ENCODE measurements at places on chromosomes 2 and 18.

GRCh38 chr2:185813707-185814106, 75.1 kb downstream of the FSIP2 start:
- no peak for DNase-seq

- no peak for DNase-seq
Observed at GRCh38 chr2:230444832-230445231, 28.8 kb downstream of the SP100 start.

DNA sequence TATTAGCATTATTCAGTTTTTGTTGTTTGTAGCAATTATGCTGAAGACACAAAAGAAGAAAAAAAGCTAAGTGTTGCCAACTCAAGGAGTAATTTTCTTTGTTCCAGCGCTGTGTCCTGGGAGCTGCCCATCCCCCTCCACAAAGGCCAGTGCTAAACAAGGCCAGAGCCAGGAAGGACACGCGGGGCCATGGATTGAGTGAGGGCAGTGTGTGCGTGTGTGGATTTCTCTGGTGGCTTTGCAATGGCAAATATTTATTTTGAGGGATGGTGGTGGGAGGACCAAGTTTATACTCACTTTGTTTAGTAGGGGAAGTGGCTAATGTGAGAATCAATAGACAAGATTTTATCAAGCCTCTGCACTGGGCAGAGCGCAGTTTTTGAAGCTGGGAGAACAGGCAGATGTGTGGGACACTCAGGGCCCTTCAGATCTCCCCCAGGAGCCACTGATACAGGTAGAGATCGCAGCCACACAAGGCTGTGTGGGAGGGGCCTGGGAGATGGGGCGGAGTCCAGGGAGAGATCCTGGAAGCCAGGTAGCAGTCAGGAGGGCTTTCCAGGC, 11.4 kb downstream of the AGAP1 start:
- DNase-seq = no peak

- DNase-seq = no peak
Observed at GRCh38 chr2:133240491-133241223, 327.6 kb downstream of the NCKAP5 start.

- no peak for DNase-seq
Observed at GRCh38 chr2:6937582-6937981, 20.4 kb downstream of the RNF144A start.

- DNase-seq = no peak
Observed at GRCh38 chr2:175805442-175806124, 196.5 kb downstream of the LNPK start.

DNA sequence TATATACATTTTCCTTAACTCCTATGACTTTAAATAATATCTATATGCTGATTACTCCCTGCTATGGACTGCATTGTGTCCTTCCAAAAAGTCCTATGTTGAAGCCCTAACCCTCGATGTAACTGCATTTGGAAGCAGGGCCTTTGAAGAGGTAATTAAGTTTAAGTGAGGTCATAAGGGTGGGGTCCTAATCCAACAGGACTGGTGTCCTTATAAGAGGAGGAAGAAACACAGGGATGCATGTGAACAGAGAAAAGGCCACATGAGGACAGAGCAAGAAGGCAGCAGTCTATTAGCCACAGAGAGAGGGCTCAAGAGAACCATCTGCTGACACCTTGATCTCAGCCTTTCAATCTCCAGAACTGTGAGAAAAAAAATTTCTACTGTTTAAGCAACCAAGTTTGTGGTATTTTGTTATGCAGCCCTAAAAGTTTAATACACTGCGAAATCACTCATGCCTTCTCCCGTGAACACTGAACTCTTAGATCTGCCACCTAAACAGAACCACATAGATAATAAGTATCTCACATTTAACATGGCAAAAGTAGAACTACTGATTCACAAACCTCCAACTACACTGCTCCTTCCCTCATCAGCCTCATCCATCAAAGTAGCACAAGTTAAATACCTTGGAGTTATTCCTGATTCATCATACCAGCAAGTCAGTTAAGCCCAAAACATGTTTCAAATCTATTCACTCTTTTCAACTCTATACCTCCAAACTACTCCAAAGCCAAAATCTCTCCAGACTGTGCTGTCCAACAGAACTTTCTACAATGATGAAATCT, 65.4 kb downstream of the HIBCH start:
- DNase-seq = no peak

DNA sequence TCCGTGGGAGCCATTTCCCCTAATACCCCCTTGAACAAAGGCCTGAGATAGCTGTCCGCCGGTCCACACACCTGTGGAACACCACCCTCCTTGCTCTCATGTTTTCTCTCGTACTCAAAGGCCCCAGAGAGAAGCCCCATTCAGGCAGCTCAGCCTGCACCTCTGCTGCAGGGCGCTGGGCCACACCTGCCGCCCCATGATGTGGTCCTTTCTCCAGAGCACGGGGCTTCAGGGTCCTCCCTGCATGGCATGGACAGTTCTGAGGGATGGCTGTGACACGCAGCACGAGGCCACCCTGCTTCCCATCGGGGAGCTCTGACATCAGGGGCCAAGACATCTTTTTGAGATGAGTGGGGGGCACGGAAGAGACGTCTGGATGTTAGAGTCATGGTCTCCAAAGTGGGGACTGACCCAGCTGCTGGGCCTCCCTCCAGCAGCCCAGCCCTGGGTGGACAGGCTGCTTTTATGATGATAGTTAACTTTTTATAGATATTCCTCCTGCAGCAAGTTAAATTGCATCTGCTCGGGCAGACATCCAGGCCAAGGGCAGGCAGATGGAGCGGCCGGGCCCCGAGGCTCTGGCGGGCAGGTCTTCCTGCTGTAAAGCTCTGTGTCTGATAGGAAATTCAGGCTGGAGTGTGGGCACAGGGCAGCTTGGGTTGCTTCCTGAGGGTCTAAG, 56.7 kb downstream of the SDC1 start:
- DNase-seq = no peak

DNA sequence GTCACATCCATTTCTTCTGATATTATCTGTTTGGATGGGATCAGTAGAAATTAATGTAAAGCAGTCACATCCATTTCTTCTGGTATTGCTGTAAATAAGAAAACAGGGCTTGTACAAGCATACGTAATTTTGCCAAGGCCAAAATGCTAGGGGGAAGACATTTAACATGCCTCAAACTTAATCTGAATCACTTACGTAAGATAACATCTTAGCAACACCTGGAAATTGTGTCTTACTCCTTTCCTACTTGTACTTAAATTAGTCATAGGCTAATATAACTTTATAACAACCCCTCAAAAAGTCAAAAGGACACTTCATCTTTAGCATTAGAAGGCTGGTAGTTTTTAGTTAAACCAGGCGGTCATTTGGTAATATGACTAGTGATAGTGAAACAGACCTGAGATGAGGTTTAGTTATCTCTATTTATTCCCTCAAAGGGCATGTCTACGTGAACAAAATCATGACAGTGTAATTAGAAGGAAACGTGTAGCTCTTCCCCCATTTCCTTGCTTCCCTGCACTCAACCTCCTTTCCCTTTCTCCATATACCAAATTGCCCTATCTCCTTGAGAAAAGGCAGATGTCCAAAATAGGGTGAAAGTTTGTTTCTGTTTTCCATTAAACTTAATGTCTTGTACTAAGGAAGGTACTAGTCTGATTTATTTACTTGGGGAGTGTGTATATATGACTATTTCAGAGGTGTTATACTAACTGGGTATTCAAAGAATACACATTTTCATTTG, 99.3 kb upstream of the FZD5 start:
- no peak for DNase-seq

DNA sequence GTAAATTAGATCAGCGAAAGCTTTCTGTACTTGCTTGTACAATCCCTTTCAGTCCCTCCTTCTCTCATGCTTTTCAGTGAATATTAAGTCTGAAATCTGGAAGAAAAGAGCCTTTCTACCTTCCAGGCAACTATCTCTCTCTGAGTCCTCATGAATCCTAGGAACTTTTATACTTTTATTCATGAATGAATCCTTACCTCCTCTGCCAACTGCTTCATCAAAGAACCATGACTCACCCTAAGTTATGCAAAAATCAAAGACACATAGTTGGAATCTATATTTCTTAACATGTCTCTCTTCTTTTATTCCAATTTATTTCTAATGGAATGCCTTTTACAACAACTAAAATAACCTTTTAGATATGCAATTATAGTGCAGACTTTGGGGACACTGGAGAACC, 394.2 kb downstream of the CLIP4 start:
- DNase-seq = no peak

- peak; percentile 51 for DNase-seq
Observed at GRCh38 chr18:46071653-46072375, at the start of gene PSTPIP2. Gene PSTPIP2, minus strand, starts transcription at chr18:46072260. Its CDS starts 72 bp downstream, at chr18:46072188.

GRCh38 chr18:12017081-12017480, 35.8 kb downstream of the IMPA2 start:
- DNase-seq = no peak

DNA sequence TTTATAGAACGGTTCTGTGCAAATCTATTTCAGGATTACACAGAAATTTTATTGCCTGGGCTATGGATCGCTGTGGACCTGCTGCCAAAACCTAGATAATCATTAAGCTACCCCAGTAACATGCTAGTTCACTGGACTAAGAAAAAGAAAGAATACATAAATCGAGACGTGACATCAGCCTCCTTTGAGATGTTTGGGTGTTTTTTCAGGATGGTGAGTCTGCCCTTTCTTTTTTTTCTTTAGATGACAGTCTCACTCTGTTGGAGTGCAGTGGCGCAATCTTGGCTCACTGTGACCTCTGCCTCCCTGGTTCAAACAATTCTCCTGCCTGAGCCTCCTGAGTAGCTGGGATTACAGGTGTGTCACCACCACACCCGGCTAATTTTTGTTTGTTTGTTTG, 52.0 kb downstream of the FHOD3 start:
- no peak for DNase-seq

DNA sequence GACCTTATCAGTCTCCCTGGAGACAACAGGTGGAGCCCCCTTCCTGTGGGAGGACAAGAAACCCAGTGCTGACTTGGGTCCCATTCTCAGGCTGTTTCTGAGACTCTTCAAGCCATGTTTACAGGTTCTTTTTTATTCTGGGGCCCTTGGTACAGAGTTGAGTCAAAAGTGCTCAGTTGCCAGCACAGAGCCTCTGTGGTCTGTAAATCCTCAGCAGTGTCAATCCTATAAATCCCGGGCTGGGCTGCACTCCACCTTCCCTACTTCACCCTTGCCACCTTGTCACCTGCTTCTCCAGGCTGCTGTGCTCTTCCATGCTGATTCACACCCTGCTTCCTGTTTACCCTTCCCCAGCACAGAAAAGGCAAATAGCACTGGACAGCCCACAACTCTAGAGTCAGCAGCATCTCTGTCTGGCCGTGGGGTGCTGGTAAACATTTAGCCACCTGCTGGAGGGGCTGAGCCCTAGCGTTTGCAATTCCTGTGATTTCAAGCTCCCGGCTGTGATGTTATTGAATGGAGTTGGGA, 74.7 kb downstream of the TNFRSF11A start:
- DNase-seq = no peak

- DNase-seq = no peak
Observed at GRCh38 chr2:179428649-179429048, 164.0 kb upstream of the SESTD1 start.

DNA sequence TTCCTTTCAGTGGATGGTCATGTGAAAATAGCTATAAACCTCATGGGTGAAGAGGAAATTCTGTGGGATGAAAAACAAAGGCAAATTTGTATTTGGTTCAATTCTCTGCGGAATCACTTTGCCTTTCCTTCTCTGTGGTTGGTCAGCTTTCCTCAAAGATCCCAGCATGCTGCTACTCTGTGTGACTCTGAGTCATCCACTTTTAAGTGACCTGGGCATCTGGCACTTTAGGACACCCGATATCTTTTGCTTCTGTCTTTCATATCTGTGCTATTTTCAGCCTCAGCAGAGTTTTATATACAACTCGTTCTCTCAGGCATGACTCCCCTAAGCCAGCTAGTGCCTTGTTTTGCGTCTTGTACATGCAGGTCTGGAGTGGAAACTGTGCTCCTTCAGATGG, 217.0 kb upstream of the PIEZO2 start:
- no peak for DNase-seq

DNA sequence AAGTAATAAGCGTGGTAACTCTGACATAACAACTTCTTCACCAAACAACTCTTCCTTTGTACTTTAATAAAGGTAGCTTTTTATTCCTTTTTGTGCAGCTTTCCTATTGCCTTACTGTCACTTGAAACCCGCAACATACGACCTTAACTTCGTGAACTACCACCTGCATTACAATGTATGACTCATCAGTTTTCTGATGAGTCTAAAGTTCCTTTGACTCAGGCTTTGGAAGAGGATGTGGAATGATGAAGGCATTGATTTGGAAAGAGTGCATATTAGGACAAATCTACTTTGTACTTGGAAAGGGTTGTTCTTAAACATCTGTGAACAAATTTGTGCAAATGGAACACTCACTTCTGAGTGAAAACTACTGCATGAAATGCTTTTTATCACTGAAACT, 1012.1 kb downstream of the TMEM182 start:
- no peak for DNase-seq

Data from GM19239 (cell line).